WTC11 (cell line): ENCODE measurements at places on chromosomes 5 and 9. TPM values are rescaled to one million over a fixed set of nuclear protein-coding genes. Genes with fewer than 3 reads are reported as not detected.
A peak's percentile ranks its signal among the peaks of the same experiment; 100 is the strongest.

IGFBPL1 gene
- 36.7 to 44.9 TPM (median 42.6 TPM) in 3 replicates for total RNA-seq

PCDHA9 gene
- total RNA-seq = 1.1 to 1.5 TPM (median 1.4 TPM) in 3 replicates

CBY3 gene
- 0.25 to 0.37 TPM (median 0.25 TPM) in 3 replicates for total RNA-seq

GALNT12 gene
- 19.3 to 24.7 TPM (median 23.7 TPM) in 3 replicates for total RNA-seq

DNAJC21 gene
- 48.7 to 62.5 TPM (median 49.6 TPM) in 3 replicates for total RNA-seq

LPAR1 gene
- 3.3 to 4.9 TPM (median 4.0 TPM) in 3 replicates for total RNA-seq

SLIT3 gene
- 1.9 to 2.7 TPM (median 2.3 TPM) in 3 replicates for total RNA-seq

DNA sequence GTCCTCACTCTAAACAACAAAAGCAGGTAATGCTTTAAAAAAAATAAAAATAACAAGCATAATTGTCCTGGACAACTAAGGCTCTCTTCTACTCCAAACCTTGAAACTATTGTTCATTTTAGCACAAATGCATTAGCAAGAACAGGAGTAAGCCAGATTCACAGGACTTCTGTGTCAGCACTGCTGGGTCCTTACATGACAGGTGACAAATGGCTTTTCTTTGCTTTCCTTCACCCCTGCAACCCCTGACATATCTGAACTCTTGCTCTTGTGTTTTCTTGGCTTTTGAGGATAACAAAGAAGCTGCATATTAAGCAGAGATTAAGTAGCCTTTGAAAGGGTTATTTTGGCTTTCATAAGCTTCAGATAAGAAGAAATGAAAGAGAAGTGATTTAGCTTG lies 71.1 kb downstream of the ZNF474 start:
- no peaks in the 10 kb centered on the region for H3K36me3 ChIP-seq
- peaks cover 3% of the 10 kb centered on the region; the same call in 1 of the 2 replicates for H3K4me1 ChIP-seq
- no peak for DNase-seq
- H3K27me3 ChIP-seq = peaks cover 8% of the 10 kb centered on the region
- no peak overlapping the region for H3K27ac ChIP-seq
- H3K4me3 ChIP-seq = no peak overlapping the region

DNA sequence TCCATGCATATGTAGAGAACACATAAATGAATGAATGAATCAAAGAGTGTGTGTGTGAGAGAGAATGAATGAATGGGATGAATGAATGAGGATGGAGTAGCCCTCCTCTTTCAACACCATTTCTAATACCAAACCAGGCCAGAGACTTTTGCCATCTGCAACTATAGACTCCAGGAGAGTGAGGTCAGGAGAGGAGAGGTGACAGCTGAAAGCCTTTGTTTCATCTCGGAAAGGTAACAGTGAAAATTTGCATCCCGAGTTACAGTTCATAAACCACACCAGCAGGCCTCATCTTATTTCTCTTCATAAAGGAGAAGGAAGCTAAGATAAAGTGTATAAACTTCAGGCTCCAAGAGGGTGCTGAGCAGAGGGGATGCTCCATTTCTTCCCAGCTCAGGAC lies 255.3 kb upstream of the KLF4 start:
- no peak overlapping the region for H3K4me3 ChIP-seq
- no peaks in the 10 kb centered on the region for H3K36me3 ChIP-seq
- no peak overlapping the region for H3K27ac ChIP-seq
- peaks cover 7% of the 10 kb centered on the region for H3K4me1 ChIP-seq
- H3K27me3 ChIP-seq = no peaks in the 10 kb centered on the region

DNA sequence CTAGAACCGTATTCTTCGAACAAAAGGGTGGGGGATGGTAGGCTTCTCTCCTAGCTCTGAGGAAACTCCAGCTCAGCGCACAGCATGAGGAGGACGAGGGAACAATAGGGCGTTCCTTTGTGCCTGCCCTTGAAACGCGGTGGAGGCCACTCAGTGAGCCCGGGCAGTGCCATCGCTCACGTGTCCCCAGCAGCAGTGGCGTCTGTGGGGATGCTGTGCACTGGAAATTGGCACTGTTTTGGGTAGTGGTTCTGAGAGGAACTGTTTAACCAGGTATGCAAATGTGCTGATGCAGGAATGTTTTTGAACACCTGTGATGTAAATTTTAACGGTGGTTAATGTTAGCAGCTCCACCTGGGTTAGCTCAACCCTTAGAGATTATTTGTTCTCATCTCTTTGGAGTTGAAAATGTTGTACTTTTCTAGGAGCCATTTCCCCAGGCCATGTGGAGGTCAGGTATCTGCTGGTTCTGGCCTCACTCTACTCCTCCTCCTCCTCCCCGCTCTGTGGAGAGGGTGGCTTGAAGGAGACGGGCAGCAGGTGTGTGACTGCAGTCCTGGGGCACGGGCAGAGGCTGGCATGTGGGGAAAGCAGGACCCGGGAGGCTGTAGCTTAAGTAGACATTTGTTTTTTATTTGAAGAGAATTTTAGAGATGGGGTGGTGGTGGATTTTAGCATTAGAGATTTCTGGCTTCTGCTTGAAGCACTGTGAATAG lies 48.3 kb downstream of the EHMT1 start:
- DNase-seq = peak; percentile 77
- peaks cover 15% of the 10 kb centered on the region for H3K36me3 ChIP-seq

GRCh38 chr5:102796498-102796897 lies 41.4 kb downstream of the PAM start:
- H3K27ac ChIP-seq = peak overlapping the region; percentile 71
- no peak overlapping the region for H3K4me3 ChIP-seq
- no peak for DNase-seq

- no peaks in the 10 kb centered on the region for H3K27me3 ChIP-seq
- no peak for DNase-seq
- H3K4me1 ChIP-seq = no peaks in the 10 kb centered on the region
- H3K27ac ChIP-seq = no peak overlapping the region
- H3K4me3 ChIP-seq = no peak overlapping the region
These were observed 75.5 kb downstream of the UNC13B start for GRCh38 chr9:35237311-35237710.

- no peak for DNase-seq
- no peaks in the 10 kb centered on the region for H3K36me3 ChIP-seq
- H3K27ac ChIP-seq = no peak overlapping the region
These were observed 35.1 kb downstream of the MRPL36 start for GRCh38 chr5:1764606-1764960.

GRCh38 chr9:81682797-81683196 lies 6.5 kb downstream of the TLE1 start:
- H3K4me1 ChIP-seq = peaks cover 27% of the 10 kb centered on the region
- peak overlapping the region; percentile 26; the same call in 1 of the 2 replicates for H3K27ac ChIP-seq
- H3K27me3 ChIP-seq = no peaks in the 10 kb centered on the region
- DNase-seq = no peak

DNA sequence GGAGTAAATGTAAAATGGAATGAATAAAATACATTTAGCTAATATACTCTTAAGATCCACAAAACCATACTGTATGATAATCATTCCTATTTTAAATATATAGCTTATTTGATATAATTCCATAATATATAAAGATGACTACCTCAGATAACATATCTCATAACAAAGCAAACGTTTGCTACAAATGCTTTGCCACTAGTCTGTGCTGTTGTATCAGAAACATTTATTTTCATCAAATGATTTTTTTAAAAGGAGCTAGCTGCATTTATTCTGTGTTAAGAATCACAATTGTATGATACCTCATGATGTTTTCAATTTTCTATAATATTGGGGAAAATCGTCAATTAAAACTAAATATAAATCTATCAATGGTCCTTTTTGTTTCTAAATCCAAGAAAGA lies 567.2 kb downstream of the PTPRD start:
- no peak overlapping the region for H3K27ac ChIP-seq
- no peaks in the 10 kb centered on the region for H3K36me3 ChIP-seq
- no peaks in the 10 kb centered on the region for H3K27me3 ChIP-seq
- H3K4me3 ChIP-seq = no peak overlapping the region

DNA sequence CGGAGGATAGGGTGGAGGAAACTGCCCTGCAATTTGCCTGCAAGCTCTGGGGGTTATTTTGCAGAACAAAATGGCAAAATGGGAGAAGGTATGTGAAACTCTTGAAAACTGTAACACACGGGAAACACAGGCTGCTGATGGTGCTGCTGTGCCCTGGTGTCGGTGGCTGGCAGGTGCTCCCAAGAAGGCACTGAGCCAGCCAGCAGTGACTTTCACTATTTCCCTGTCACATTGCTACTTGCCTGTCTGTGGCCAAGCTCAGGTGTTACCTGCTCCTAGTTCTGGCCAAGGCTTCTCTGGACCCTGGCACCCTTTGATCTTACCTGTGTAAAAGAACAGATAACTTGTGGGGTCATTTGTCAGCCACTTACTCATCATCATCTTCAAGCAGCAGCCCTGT lies 102.2 kb downstream of the CMYA5 start:
- no peak overlapping the region for H3K4me3 ChIP-seq
- no peaks in the 10 kb centered on the region for H3K27me3 ChIP-seq
- no peak overlapping the region for H3K27ac ChIP-seq
- H3K36me3 ChIP-seq = no peaks in the 10 kb centered on the region

DNA sequence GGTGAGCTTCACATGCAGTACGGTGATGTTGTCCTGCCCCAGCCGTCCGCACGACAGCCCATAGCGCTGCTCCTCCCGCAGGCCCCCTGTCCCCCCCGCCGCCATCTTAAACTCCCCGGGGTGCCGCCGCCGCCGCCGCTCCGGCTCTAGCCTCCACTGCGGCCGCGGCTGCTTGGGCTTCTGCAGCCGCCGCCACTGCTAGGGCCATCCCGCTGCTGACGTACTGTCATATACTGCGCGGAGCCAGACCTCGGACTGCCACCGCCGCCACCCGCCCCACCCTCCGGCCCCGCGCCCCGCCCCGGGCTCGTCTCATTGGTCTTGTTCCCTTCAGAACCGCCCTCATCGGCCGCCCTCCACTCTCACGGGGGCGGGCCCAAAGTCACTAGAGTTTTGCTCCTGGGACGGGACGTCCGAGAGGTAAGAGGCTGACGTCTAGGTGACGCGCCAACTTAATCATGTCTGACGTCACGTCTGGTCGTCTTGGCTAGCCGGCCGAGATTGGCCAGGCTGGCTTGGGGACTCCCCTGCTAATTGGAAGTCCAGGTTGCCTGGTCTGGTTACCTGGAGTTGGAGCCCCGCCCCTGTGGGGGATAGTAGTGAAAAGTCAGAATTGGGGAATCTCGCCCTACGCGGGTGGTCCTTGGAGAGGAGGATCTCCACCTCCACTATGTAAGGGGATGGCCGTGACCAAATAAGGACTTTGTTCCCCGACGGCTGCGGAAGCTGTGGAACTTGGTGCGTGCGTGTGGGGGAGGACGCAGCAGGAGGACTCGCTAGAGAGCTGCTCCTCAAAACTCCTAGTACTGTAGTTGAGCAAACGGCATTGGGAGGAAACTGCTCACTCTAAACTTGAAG lies at the start of gene ELL2:
Gene ELL2 (minus strand): TSS at position 235 of the 858 bp plus-strand sequence. CDS start 130 bp downstream, at position 105.
- peak within 1 kb of the TSS; percentile 95 for H3K4me3 ChIP-seq
- H3K27ac ChIP-seq = peak within 1 kb of the TSS; percentile 99
- H3K27me3 ChIP-seq = peaks cover 15% of the 10 kb centered on the region
- H3K36me3 ChIP-seq = no peaks in the 10 kb centered on the region

DNA sequence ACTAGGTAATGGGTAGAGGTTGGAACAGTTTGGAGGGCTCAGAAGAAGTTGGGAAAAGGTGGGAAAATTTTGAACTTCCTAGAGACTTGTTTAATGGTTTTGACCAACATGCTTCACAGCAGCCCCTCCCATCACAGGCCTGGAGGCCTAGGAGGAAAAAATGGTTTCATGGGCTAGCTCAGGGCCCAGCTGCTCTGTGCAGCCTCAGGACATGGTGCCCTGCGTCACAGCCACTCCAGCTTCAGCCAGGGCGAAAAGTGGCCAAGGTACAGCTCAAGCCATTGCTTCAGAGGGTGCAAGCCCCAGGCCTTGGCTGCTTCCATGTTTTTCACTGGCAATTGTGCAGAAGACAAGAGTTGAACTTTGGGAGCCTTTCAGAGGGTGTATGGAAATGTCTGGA lies 453.7 kb downstream of the LRRC70 start:
- H3K4me3 ChIP-seq = no peak overlapping the region
- no peak for DNase-seq
- H3K27ac ChIP-seq = no peak overlapping the region
- peaks cover 7% of the 10 kb centered on the region for H3K27me3 ChIP-seq
- no peaks in the 10 kb centered on the region for H3K4me1 ChIP-seq

- no peaks in the 10 kb centered on the region for H3K36me3 ChIP-seq
- no peak overlapping the region for H3K27ac ChIP-seq
- DNase-seq = no peak
- H3K4me3 ChIP-seq = no peak overlapping the region
- H3K27me3 ChIP-seq = peaks cover 30% of the 10 kb centered on the region
- H3K4me1 ChIP-seq = peaks cover 17% of the 10 kb centered on the region
These were observed 13.6 kb upstream of the PHF19 start for GRCh38 chr9:120890320-120891244.

- no peaks in the 10 kb centered on the region for H3K36me3 ChIP-seq
- H3K27me3 ChIP-seq = peaks cover 10% of the 10 kb centered on the region
- no peak overlapping the region for H3K4me3 ChIP-seq
- no peak overlapping the region for H3K27ac ChIP-seq
These were observed 106.6 kb downstream of the PDE8B start for GRCh38 chr5:77316871-77317661.

DNA sequence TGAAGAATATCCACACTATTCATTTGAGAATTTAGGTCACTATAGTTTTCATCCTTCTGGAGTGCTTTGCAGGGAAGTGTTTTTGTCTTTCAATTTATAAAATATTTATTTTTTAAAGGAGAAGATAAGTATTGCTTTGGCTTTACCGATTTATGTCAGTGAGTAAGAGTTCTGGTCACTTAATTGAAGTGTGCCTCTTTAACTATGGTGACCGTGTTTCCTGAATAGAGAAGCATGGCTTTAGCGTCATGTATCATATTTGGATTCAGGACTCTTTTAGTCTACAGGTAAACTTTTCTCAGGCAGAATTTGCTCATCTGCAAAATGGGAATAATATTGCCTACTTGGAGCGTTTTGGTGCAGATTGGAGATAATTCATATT lies 902 bp downstream of the BDP1 start:
- 0 out of 2 replicates have a peak, but pooled peaks cover 4% of the 10 kb centered on the region for H3K27me3 ChIP-seq
- peak overlapping the region; percentile 98 for H3K4me3 ChIP-seq
- peaks cover 13% of the 10 kb centered on the region for H3K4me1 ChIP-seq
- H3K36me3 ChIP-seq = peaks cover 21% of the 10 kb centered on the region
- DNase-seq = no peak

- H3K27me3 ChIP-seq = peaks cover 21% of the 10 kb centered on the region
- no peaks in the 10 kb centered on the region for H3K36me3 ChIP-seq
- no peak for DNase-seq
These were observed 98.2 kb upstream of the PRSS3 start for GRCh38 chr9:33697171-33697570.

DNA sequence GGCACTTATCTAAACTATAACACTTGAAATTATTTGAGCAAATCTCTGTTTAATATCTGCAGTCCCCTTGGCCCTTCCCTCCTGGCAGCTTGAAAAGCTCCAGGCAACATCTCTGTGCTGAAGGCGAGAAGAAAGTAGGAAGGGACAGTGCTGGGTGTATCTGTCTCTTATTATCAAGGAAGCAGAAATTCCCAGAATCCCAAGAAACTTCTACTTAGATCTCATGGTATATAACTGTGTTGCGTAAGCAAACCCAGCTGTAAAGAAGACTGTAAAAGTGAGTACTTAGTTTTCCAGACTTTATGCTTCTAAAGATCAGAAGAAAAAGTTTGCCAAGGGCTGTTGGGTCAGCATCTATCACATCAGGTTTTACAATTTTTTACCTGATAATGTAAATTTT lies 1869.8 kb downstream of the MAT2B start:
- no peaks in the 10 kb centered on the region for H3K27me3 ChIP-seq
- H3K27ac ChIP-seq = no peak overlapping the region
- DNase-seq = no peak
- no peaks in the 10 kb centered on the region for H3K4me1 ChIP-seq
